ENCODE measurements at places on chromosomes 2 and 18.
A peak's percentile ranks its signal among the peaks of the same experiment; 100 is the strongest.

GRCh38 chr18:35376742-35377695, at the start of gene ZNF396:
Gene ZNF396 (minus strand): TSS chr18:35377337. CDS start chr18:35374292, 3,045 bp downstream.
- peak; percentile 26 for DNase-seq

DNA sequence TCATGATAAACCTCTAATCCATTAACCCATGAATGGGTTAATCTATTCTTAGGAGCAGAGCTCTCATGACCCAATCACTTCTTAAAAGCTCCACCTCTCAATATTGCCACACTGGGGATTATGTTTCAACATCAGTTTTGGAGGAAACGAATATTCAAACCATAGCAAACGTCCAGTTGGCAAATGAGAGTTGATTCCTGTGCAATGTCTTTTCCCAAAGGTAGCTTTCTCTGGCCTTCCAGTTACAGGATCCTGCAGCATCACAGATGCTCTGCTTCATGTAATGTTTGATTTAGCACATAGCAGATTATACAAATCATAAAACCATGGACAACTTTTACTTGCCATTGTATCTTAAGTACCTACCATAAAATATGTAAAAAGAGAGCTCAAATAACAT, 481.0 kb downstream of the TNS1 start:
- no peak for DNase-seq

- DNase-seq: no peak
Measured at GRCh38 chr18:53952700-53953099, 271.8 kb downstream of the MBD2 start.

- DNase-seq: no peak
Measured at GRCh38 chr2:36469710-36470109, 114.1 kb downstream of the CRIM1 start.

GRCh38 chr2:160428405-160428763, 65.2 kb downstream of the RBMS1 start:
- DNase-seq: no peak

DNA sequence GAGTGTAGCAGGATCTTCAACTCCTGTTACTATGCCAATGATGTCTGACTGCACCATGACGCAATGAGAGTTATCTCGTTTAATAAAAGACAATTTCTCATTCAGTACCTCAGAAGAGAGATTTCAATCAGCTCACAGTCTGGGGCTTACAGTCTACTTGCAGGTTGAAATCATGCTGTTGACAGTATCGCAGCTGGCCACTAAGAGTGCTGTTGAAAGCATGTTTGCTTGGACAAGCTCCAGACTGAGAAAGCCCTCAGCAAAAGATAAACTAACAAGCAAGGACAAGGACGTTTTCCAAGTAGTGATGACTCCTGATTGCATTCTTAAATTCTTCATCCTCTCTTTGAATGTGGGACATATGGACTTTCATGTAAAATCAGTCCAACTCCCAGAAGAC, 145.2 kb upstream of the SYT4 start:
- DNase-seq: no peak

DNA sequence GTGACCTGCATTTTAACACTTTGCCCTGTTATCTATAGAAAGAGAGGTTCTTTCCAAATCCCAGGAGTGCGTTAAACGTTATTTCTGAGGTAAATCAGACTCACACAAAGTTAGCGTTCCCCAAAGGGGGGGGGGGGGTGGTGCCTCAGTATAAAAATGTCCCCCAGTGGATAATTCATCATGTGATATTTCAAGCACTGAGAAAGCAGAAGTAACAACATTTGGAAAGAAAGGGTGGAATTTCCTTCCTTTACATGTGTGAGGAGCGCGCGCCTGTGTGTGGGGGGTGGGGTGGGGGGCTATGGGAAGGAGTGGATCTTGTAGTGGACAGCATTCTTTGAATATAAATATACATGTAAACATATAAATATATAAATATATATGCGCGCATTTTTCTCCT, 630.9 kb downstream of the NYAP2 start:
- DNase-seq: no peak
